Spinal cord (tissue), 10 donors: ENCODE measurements at places on chromosomes 5 and 9.

DNA sequence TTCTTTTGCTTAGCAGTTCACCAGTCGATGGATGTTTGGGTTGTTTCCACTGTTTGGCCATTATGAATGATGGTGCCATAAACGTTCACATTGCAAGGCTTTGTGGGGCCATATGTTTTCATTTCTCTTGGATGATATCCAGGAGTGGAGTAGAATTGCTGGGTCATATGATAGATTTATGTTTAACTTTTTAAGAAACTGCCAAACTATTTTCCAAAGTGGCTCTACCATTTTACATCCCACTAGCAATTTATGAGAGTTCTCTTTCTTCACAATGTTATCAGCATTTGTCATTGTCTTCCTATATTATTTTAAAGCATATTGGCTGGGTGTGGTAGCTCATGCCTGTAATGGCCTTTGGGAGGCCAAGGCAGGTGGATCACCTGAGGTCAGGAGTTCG is 5.2 kb downstream of the GPR107 start:
- peaks cover 10% of the 10 kb centered on the region for H3K36me3 ChIP-seq
- H3K4me3 ChIP-seq, result no peak overlapping the region
- no peak overlapping the region for H3K27ac ChIP-seq
- DNase-seq, result no peak
- H3K4me1 ChIP-seq, result peaks cover 6% of the 10 kb centered on the region
- H3K27me3 ChIP-seq, result no peaks in the 10 kb centered on the region

GRCh38 chr9:127711226-127711701 is 4.2 kb downstream of the PTRH1 start:
- no peak overlapping the region for H3K27ac ChIP-seq
- no peaks in the 10 kb centered on the region for H3K27me3 ChIP-seq
- DNase-seq, result no peak
- H3K4me3 ChIP-seq, result no peak overlapping the region
- H3K36me3 ChIP-seq, result peaks cover 39% of the 10 kb centered on the region
- peaks cover 41% of the 10 kb centered on the region for H3K4me1 ChIP-seq

GRCh38 chr9:128638580-128638979 is 18.1 kb downstream of the DYNC2I2 start:
- H3K4me3 ChIP-seq, result no peak overlapping the region
- H3K27ac ChIP-seq, result no peak overlapping the region
- DNase-seq, result no peak

GRCh38 chr5:179986328-179986727 is 78.6 kb upstream of the TBC1D9B start:
- no peak for DNase-seq
- H3K4me3 ChIP-seq, result no peak overlapping the region
- no peaks in the 10 kb centered on the region for H3K27me3 ChIP-seq
- H3K4me1 ChIP-seq, result no peaks in the 10 kb centered on the region
- no peaks in the 10 kb centered on the region for H3K36me3 ChIP-seq

DNA sequence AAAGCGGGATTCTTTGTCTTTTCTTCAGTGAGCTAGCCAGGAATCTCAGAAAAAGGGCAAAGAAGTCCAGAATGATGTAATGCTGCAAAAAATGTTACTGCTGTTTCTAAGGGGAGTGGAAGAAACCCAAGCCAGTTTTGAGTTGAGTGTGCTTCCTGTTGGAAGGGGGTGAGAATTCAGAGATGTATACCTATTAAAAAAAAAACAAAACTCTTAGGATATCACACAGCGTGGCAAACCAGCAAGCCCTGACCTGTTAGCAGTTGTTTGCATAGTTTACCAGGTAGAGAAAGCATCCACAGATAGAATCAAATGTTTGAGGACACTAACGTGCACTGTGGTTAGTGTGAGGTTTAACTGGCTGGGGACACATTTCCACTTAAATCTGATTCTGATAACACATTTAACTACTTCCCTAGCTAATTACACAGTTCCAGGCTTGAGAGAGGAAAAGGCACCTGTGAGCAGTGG is 11.4 kb downstream of the BASP1 start:
- no peak overlapping the region for H3K4me3 ChIP-seq
- no peaks in the 10 kb centered on the region for H3K27me3 ChIP-seq
- no peaks in the 10 kb centered on the region for H3K36me3 ChIP-seq
- peak overlapping the region; percentile 15 for H3K27ac ChIP-seq
- no peak for DNase-seq
- H3K4me1 ChIP-seq, result peaks cover 9% of the 10 kb centered on the region

DNA sequence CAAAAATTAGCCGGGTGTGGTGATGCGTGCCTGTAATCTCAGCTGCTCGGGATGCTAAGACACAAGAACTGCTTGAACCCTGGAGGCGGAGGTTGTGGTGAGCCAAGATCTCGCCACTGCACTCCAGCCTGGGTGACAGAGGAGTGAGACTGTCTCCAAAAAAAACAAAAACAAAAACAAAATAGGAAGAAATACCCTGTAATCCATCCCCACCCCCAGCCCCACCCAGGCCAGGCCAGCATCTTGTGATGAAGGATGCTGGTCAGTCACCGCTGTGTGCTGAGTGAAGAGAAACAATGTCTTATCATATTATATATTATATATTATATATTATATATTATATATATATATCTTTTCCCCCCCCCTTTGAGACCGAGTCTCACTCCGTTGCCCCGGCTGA is 15.4 kb upstream of the CCIN start:
- no peak overlapping the region for H3K4me3 ChIP-seq
- peaks cover 27% of the 10 kb centered on the region for H3K4me1 ChIP-seq
- H3K27me3 ChIP-seq, result no peaks in the 10 kb centered on the region
- H3K36me3 ChIP-seq, result peaks cover 25% of the 10 kb centered on the region

DNA sequence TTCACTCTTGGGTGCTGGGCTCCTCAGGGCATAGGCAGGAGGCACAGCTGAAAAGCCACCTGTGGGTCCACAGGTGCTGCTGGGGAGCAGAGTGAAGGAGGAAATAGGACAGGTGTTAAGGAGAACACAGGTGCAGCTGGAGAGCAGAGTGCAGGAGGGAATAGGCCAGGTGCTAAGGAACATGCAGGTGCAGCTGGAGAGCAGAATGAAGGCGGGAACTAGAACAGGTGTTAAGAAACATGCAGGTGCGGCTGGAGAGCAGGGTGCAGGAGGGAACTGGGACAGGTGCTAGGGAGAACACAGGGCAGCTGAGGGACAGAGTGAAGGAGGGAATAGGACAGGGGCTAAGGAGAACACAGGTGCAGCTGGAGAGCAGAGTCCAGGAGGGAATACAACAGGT is 43.8 kb upstream of the PLEKHG4B start:
- peaks cover 5% of the 10 kb centered on the region for H3K4me1 ChIP-seq
- no peak overlapping the region for H3K4me3 ChIP-seq
- H3K36me3 ChIP-seq, result no peaks in the 10 kb centered on the region
- H3K27ac ChIP-seq, result no peak overlapping the region
- H3K27me3 ChIP-seq, result peaks cover 16% of the 10 kb centered on the region
- no peak for DNase-seq

- H3K27ac ChIP-seq, result no peak overlapping the region
- H3K4me1 ChIP-seq, result peaks cover 16% of the 10 kb centered on the region
- no peak overlapping the region for H3K4me3 ChIP-seq
- peak; percentile 47 for DNase-seq
- H3K27me3 ChIP-seq, result no peaks in the 10 kb centered on the region
These were observed 27.3 kb downstream of the PPARGC1B start for GRCh38 chr5:149757197-149757947.

DNA sequence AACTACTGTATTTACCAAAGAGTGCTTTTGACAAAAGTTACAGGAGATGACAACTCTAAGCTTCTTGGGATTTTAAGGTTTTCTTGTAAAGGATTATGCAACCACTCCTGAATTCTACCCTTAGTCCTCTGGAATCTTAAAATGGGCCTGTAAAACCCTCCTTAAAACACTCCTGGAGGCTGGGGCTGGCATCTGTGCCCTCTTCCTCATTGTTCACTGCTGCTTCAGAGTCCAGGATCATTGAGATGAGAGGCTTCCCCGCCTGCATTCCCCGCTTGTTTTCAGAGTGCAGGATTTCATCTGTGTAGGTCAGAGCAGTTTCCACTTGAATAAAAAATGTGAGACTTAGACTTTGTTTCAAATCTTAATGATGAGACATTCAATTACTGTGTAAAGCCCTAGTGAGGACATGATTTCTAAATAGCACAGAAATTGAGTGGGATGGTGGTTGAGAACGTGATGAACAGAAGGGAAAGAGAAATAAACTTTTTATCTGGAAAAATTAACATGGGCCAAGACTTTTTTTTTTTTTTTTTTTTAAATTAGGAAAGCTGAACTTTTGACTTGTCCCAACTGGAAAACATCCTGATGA is 40.4 kb downstream of the PCSK5 start:
- peaks cover 3% of the 10 kb centered on the region for H3K4me1 ChIP-seq
- peaks cover 3% of the 10 kb centered on the region for H3K36me3 ChIP-seq
- DNase-seq, result peak; percentile 22

DNA sequence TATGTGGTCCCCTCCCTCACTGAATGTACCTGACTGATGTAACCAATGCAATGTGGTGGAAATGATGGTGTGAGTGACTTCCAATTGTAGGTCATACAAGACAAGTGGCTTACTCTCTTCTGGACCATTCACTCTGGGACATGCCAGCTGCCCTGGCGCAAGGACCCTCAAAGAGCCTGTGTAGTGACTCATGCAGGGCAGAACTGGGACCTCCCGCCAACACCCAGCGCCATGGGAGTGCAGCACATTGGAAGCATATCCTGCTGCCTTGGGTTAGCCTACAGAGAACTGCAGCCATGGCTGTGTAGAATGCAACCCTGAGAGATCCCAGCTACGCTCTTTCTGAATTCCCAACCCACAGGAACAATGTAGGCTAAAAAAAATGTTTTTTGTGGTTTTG is 90.0 kb upstream of the PANK3 start:
- DNase-seq, result no peak
- H3K27ac ChIP-seq, result no peak overlapping the region
- peaks cover 5% of the 10 kb centered on the region for H3K4me1 ChIP-seq
- peaks cover 4% of the 10 kb centered on the region for H3K36me3 ChIP-seq

GRCh38 chr5:156380848-156381247 is 53.9 kb downstream of the SGCD start:
- no peaks in the 10 kb centered on the region for H3K36me3 ChIP-seq
- no peaks in the 10 kb centered on the region for H3K27me3 ChIP-seq
- no peak for DNase-seq
- no peaks in the 10 kb centered on the region for H3K4me1 ChIP-seq

- no peaks in the 10 kb centered on the region for H3K36me3 ChIP-seq
- no peak overlapping the region for H3K27ac ChIP-seq
- no peak for DNase-seq
- no peaks in the 10 kb centered on the region for H3K4me1 ChIP-seq
- H3K27me3 ChIP-seq, result no peaks in the 10 kb centered on the region
These were observed 1075.2 kb upstream of the SEMA6A start for GRCh38 chr5:117649821-117650220.

DNA sequence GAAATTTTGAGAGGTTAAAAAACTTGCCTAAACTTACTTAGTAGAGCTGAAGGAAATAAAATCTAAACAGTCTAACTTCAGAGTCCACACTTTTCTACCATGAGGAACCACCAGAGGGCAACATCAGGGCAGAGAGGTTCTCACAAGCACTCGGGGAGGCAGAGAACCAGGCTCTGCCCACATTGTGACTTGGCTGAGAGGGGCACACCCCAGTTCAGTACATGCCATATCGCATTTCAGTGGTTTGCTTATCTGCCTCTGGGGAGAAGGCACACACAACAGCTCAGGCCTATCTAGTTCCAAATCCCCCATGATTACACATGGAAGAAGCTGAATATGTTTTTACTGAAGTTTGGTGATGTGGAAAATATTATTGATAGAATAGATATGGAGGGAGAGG is 49.2 kb downstream of the EQTN start:
- no peaks in the 10 kb centered on the region for H3K27me3 ChIP-seq
- no peak overlapping the region for H3K27ac ChIP-seq
- DNase-seq, result no peak
- no peak overlapping the region for H3K4me3 ChIP-seq
- H3K36me3 ChIP-seq, result no peaks in the 10 kb centered on the region

- no peaks in the 10 kb centered on the region for H3K4me1 ChIP-seq
- no peaks in the 10 kb centered on the region for H3K36me3 ChIP-seq
- no peak for DNase-seq
- no peak overlapping the region for H3K4me3 ChIP-seq
- H3K27ac ChIP-seq, result peak overlapping the region; percentile 64
These were observed 774.5 kb upstream of the RGMB start for GRCh38 chr5:97998941-97999340.

GRCh38 chr9:137435980-137436760 is 5.0 kb downstream of the ENTPD8 start:
- no peak overlapping the region for H3K4me3 ChIP-seq
- DNase-seq, result no peak
- no peaks in the 10 kb centered on the region for H3K27me3 ChIP-seq
- peaks cover 35% of the 10 kb centered on the region for H3K36me3 ChIP-seq
- H3K4me1 ChIP-seq, result no peaks in the 10 kb centered on the region
- H3K27ac ChIP-seq, result no peak overlapping the region

DNA sequence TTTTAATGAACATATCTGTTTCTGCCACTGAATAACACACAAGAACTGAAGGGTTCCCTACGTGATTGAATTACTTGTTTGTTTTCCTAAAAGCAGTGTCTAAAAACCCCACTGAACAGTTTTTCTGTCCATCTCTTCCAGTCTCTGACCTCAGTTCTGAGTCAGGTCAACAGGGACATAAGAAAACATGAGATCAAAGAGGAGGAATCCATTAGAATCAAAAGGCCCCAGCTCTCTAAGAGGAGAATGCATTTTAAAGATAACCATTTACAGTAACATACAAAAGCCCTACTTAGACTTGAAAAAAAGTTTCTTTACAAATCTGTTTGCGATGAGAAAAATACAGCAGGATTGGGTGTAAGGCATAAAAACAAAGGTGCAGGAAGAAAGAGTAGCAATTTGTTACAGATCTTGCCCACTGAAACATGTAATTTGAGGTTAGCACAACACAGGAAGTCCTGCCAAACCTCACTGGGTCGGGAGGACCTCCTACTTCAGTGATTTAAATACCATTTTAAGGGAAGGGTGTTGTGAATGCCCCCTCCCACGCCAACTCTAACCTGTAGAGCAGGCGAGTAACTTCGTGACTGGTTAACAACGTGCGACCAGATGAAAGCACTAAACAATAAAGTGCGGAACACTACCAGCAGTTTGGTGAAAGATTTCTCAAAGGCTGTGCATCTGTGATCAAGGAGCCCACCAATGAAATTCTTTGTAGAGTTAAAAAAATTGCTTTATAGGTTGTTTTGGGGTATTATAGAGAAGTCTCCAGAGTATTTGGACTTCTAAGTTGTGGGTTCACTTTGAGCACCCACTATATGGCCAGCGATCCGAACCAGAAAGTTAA is 1.3 kb downstream of the QSOX2 start:
- H3K27ac ChIP-seq, result no peak overlapping the region
- H3K4me1 ChIP-seq, result peaks cover 41% of the 10 kb centered on the region
- peak overlapping the region; percentile 54 for H3K4me3 ChIP-seq
- H3K27me3 ChIP-seq, result no peaks in the 10 kb centered on the region

DNA sequence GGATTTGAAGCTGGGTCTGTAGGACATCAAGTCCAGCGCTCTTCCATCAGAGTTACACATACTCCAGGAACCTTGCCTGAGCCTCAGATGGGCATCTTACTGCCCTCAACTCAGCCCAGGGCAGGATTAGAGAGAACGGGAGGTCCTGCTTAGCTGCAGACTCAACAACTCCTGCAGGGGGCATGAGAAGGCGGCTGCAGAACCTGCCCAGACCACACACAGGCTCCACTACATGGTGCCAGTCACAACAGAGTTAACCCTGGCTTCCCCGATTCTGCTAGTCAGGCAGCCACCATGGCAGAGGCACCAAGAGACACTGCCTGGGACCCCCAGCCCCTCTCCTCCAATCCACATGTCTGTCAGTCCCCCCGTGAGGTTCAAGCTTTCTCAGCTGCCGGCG is 23.9 kb upstream of the CPLX2 start:
- no peak overlapping the region for H3K4me3 ChIP-seq
- H3K27me3 ChIP-seq, result no peaks in the 10 kb centered on the region
- H3K36me3 ChIP-seq, result peaks cover 9% of the 10 kb centered on the region
- peaks cover 7% of the 10 kb centered on the region for H3K4me1 ChIP-seq
- no peak overlapping the region for H3K27ac ChIP-seq

GRCh38 chr9:114278881-114279570 is 43.9 kb upstream of the ORM1 start:
- H3K4me3 ChIP-seq, result no peak overlapping the region
- no peaks in the 10 kb centered on the region for H3K27me3 ChIP-seq
- peaks cover 28% of the 10 kb centered on the region for H3K4me1 ChIP-seq
- H3K27ac ChIP-seq, result no peak overlapping the region
